ENCODE measurements at places on chromosomes 5 and 9.

DNA sequence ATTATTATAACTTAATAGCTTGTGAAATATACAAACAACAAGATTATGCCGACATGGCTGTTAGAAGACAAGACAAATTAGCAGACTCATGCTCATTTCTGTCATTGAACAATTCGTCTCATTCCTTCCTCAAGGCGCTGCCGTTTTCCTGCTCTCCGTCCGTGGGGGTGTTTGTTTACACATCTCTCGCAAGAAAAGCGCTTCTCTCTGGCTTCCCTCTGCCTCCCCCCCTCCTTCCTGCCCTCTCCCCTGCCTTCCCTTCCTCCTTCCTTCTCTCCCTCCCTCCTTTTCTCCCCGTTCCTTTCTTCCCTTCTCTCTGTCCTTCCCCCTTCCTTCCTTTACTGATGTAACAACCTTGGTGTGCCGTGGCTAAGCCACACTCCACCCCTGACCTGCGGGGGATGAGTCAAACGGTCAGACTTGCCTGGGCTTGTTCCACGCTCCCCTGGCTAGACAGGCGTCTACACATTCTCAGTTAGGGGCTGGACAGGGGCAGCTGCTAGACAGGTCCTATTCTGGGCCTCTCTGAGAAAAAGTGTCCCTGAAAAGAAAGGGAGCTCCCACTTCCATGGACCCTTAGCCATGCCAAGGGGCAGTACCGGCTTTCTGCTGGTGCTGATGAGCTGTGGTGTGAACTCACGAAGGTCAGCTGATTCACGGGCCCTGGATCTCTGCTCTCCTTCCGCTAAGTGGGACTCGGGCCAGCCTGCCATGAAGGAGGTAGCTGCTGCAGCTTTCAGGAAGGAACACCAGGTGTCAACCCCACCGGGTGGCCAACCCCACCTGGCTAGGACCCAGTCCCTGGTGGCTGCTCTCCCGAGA, 32.0 kb upstream of the SPTLC1 start:
- DNase-seq, result peak; percentile 9

- DNase-seq, result peak; percentile 21
Measured at GRCh38 chr5:73722231-73722630, 96.2 kb downstream of the ARHGEF28 start.

DNA sequence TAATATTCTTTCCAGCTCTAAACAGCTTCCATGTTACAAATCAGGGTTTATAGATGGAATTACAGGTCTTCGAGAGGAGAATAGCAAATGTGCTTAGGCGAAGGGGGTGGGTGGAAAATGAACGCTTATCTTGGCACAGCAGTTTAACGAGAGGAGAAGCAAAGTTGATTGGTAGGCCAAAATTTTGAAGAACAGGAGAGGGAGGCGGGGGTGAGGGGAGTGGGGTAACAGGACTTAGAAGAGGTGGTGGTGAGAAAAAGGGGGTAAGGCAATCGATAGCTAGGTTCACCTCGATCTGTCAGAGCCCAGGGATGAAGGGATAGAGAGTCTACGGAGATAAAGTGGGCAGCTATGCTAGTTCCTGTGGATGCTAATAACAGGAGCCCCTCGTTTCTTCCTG, 764 bp downstream of the ANKRA2 start:
- DNase-seq, result no peak

DNA sequence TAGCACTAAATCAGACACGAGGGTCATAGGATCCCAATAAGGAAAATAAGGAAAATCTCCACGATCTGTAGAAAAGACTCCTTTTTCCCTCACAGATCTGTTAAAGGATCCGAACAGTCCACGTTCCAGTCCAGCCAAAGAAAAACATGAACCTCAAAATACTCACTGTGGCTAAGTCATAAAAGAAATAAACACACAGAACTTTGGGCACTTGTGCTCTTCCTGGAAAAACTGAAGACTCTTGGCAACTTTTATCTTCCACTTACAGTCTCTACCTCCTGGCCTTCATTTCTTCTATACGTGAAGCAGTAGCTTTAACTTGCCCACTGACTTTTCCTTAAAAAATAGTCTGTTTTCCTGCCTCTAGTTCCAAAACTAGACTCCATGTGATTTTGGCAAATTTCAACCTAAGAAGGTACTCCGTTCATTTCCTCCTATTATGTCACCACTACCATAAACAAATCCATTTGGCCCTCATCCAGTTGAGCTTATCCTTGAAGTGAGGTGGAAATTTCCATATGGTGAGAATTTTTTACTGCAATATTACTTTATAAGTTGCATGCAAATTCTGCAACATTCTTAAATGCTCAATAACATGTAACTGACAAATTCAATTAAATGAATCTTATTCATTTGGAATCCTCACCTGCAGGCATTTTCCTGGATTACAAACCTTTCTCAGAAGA, 5.3 kb upstream of the LHFPL2 start:
- no peak for DNase-seq

DNA sequence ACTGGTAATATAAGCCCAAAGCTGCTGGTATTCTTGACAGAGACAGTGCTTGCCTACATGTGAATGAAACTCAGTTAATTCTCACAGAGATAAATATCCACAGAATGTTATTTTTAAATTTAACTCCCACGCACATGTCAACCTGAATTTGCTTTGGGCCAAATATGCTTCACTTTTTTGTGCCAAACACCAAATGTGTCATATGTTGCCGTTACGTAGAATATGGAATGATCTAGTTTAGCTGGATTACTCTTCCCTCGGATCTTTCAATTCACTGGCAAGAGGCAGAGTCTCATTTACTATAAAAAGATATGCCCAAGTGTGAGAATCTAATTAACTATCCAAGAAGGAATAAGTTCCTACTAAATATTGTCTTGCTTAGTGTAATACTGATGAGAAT, 933.4 kb upstream of the COX7C start:
- no peak for DNase-seq

GRCh38 chr9:441126-441525, 226.5 kb downstream of the DOCK8 start:
- no peak for DNase-seq

DNA sequence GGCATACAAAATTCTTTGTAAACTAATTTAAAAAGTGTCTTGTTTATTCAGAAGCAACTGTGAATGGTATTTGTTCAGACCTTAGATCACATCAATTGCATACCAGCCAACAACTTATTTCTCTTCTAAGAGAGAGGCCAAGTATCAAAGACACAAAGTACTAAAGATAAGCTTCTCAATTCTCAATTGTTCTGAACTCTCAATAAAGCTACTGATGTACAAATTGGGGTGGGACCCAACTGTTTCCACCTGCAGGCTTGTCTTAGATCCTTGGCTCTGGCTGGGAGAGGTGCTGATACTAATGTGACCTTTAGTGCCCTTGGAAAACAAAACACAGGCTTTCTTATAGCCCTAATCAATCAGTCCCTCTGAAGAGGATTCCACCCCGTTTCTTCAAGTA, 22.1 kb downstream of the XRCC4 start:
- DNase-seq, result peak; percentile 6

DNA sequence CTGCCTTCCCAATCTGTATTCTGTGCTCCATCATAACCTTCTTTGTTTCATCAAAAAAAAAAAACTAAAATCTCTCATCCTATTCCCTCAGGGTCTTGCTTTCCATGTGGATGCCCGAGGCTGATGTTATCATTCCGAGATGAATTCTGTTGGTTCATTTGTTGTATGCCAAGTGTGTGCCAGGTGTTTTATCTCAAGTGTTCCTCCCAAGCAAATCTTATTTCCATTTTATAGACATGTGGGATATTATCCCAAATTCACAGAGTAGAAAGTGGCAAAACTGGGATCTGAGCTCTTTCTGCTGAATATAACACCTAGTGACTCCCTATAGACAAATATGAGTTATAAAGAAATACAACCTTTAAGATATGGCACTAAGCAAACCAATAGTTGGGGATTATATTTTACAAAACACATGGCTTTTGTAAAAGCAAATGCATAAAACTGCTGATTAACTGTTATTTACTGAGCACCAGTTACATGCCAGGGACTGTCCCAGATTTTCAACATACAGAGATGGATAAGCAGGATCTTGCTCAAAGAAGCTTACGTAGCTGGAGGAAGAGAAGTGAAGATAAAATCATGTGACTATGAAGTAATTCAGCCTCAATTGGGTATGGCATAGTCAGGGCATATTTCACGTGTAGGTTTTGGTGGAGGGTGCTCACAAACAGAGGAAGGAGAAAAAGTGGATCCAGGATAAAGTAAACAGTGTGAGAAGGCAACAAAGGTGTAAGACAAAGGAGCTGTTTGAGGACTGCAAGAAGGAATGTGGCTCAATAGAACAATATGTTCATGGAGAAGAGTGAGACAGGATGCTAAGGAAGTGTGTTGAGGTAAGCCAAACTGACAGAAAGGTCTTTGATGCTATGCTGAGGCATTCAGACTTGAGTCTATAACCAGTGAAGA, 143.3 kb upstream of the ADAMTSL1 start:
- DNase-seq, result no peak

DNA sequence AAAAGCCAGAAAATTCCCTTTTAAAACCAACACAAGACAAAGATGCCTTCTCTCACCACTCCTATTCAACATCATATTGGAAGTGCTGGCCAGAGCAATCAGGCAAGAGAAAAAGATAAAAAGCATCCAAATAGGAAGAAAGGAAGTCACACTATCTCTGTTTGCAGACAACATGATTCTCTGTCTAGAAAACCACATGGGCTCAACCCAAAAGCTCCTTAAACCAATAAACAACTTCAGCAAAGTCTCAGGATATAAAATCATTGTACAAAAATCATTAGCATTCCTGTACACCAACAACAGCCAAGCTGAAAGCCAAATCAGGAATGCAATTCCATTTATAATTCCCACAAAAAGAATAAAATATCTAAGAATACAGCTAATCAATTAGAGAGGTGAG, 112.0 kb downstream of the ADAMTSL1 start:
- no peak for DNase-seq

GRCh38 chr5:155004138-155004744, 9.3 kb upstream of the KIF4B start:
- DNase-seq, result no peak

DNA sequence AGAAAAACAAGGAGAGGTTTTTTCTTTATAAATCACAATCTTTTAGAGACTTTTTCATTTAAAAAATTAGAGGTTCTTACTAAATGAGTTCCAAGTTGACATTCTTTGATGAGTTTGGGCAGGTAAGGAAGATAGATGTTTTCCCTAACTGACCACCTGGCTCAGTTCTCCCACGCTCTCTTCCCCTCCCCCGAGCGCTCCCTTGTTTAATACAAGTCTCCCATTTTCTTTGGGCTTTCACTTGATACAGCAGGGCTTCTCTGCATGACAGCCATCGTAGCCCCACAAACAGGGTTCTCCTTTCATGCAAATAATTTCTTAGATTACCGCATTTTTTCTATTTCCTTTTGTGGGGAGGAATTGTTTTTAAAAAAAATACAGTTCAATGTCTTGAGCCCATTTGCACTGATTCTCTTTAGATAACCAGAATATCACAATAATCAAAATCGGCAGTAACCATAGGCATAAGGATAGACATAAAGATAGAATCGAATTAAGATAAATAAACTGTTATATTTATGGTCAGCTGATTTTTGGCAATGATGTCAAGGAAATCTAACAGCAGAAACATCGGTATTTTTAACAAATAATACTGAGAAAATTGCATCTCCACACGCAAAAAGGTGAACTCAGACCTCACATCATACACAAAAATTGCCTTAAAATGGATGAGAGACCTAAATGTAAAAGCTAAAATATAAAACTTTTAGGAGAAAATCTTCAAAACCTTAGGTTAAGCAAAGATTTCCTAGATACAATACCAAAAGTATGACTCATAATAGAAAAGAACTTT, 325.4 kb downstream of the PIK3R1 start:
- DNase-seq, result no peak

DNA sequence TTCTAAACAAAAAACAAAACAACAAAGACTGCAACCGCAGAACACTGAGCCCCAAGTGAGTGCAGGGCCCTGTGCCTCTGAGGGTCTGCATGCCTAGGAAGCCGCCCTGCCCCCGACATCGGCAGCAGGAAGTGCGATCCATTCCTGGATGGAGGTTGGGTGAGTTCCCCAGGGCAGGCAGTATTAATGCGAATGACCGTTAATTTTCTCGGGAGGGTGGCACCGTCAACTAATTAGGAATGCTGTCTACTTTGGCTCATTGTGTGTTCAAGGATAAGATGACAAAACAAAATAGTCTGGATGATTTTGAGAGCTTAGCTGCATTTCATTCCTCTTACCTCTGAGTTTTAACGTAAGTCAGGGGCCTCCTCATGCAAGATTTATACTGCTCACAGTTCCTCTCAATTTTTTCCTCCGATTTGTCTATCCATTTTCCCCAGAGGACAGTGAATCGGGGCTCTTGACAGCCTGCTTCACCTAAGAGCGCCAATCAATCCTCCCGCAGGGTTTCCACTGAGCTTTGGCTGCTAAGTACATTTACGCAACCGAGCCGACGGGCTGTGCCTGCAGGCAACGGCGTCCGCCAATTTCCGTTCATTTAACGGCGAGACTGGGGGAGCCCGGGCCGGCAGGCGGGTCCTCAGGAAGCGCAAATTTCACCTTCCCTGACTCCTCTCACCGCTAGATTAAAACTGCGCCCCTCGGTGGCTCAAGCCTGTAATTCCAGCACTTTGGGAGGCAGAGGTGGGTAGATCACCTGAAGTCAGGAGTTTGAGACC, 2.9 kb upstream of the NXNL2 start:
- DNase-seq, result no peak

- no peak for DNase-seq
Measured at GRCh38 chr9:137002646-137003041, 6.3 kb upstream of the CLIC3 start.

- no peak for DNase-seq
Measured at GRCh38 chr5:74126294-74126693, 500.3 kb downstream of the ARHGEF28 start.

DNA sequence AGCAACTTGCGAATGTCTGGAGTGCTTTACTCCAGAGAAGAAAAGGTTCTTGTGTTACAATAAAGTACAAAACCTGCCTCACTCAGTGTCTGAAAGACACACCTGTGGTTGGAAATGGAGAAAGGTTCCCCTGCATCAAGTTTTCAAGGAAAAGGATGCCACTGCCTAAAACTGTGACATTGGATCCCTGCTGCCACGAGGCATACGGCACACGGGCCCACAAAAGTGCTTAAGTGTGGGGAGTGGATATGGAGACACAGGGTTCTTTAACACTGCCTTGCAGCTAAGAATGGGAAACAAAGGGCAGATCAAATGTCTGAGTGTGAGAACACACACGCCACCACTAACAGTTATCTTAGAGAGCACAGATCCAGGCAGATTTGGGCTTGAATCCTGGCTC, 75.0 kb downstream of the NIPSNAP3B start:
- no peak for DNase-seq

GRCh38 chr9:107874591-107875369, 385.2 kb upstream of the KLF4 start:
- DNase-seq, result no peak

- DNase-seq, result no peak
Measured at GRCh38 chr5:11507156-11507910, 396.9 kb downstream of the CTNND2 start.

GRCh38 chr9:116471093-116471906, 215.8 kb upstream of the TRIM32 start:
- peak; percentile 93 for DNase-seq
